ENCODE measurements at places on chromosomes 16 and 17.
A peak's percentile ranks its signal among the peaks of the same experiment; 100 is the strongest.

DNA sequence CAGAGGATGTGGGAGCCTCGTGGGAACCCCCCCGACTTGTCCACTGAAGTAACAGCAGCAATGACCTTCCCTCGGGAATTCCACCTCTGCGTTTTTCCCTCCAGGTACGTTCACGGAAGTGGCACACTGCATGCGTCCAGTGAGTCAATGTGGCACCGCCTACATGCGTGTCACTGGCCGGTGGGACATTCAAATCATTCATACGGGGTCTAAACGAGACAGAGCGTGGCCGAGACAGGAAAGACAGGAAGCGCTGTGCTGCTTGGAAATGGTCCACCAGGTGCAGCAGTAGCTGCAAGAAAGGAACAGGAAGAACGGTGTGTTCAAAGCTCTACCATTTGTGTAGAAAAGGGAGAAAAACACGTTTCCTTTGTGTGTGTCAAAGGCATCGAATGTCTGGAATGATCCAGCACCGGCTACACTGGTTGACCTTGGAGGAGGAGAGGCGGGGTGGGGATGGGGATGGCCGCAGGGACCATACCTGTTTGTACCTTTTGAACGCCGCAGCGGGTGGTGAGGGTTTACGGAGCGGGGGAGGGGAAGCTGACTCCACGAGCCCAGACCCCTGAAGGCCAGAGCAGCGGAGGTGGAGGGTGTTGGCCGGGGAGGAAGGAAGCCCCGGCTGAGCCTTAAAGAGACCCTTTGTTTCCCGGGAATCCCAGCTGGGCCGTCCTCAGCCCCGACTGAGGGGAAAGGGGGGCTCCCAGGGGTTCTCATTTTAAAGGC is 1.7 kb upstream of the PGAP6 start:
- DNase-seq = peak; percentile 91

GRCh38 chr17:6162216-6162615 is 92.0 kb downstream of the WSCD1 start:
- no peak for DNase-seq

GRCh38 chr16:85800321-85800669 is 800 bp downstream of the COX4I1 start:
- DNase-seq = no peak

- no peak for DNase-seq
Observed at GRCh38 chr16:57166951-57167350, 18.9 kb downstream of the PSME3IP1 start.

GRCh38 chr16:79609861-79610260 is 9.3 kb upstream of the MAF start:
- DNase-seq = no peak

DNA sequence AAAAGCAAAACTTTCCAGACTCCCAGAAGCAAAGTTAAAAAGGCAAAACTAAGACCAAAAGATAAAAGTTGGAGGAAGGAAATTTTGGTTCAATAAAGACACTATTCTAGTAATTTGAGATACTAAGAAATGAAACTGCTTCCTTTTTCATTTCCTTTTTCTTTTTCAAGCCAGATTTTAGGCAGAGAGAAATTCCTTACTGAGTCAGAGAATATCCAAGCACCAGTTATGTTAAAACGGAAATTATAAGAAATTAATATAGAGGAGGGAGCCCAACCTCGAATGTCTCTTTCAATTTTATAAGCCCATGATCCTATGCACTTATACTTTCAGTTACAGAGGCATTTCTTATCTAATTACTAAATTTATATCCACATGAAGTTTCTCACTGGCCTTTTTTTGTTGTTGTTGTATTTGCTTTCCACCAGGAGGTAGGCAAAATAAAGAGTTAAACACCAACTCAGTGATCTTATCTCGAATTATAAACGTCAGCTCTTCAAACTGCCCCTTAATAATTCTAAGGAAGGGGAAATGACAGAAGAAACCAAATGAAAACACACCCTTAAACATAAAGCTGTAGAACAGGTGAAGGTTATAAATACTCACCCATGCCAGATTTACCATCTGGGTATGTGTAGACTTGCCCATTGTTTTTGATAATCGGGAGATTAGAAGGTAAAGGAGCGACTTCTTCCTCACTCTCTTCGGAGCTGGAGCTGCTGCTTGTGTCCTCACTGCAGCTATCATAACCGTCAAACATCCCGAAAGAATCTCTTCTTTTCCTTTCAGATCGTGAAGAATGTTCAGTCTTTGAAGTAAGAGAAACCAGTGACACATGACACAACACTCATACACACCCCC is 35.2 kb downstream of the MBTD1 start:
- no peak for DNase-seq

- no peak for DNase-seq
Observed at GRCh38 chr17:3381957-3382356, 4.2 kb downstream of the OR3A2 start.

DNA sequence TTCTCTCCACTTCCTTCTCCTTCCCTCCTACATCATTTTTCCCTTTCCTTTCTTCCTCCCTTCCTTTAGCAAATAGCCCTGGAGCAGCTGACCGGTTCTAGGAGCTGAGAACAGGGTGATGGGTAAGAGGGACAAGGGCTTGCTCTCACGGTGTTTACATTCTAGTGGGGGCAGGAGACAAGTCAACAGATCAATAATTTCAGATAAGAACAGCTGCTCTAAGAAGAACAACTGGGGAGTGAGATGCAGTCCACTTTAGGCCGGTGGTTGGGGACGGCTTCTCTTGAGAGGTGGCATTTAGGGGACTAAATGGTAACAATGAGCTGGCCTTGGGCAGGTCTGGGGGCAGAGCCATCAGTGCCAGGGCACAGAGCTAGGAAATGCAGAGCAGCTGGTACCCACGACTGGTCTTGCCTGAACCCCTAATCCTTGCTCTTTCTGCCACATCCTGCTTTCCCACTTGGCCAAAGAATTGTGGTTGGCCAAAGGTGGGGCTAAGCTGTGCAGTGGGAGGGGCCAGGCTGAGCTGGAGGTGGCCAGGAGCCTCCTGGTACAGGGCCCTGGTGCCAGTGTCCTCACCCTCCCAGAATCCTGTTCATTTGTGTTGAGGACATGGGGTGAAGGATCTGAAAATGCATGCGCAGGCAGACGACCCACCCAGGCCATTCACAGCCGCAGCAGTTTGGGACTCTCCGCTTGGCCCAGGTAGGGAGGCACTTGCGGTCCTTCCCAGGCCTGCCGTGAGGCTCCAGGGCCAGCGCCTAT is 17.7 kb downstream of the CBX4 start:
- no peak for DNase-seq

- DNase-seq = no peak
Observed at GRCh38 chr17:16003841-16004240, 4.2 kb downstream of the TTC19 start.

- no peak for DNase-seq
Observed at GRCh38 chr17:59165933-59166342, 10.4 kb downstream of the PRR11 start.

- DNase-seq = no peak
Observed at GRCh38 chr16:80117556-80118130, 423.1 kb upstream of the DYNLRB2 start.

GRCh38 chr16:67514382-67514828 is 14.2 kb upstream of the RIPOR1 start:
- DNase-seq = peak; percentile 56

- no peak for DNase-seq
Observed at GRCh38 chr17:65145743-65146142, 8.6 kb downstream of the RGS9 start.
